Pulmonary artery endothelial cell (primary cell): ENCODE measurements at places on chromosomes 3 and 15.
A peak's percentile ranks its signal among the peaks of the same experiment; 100 is the strongest.

DNA sequence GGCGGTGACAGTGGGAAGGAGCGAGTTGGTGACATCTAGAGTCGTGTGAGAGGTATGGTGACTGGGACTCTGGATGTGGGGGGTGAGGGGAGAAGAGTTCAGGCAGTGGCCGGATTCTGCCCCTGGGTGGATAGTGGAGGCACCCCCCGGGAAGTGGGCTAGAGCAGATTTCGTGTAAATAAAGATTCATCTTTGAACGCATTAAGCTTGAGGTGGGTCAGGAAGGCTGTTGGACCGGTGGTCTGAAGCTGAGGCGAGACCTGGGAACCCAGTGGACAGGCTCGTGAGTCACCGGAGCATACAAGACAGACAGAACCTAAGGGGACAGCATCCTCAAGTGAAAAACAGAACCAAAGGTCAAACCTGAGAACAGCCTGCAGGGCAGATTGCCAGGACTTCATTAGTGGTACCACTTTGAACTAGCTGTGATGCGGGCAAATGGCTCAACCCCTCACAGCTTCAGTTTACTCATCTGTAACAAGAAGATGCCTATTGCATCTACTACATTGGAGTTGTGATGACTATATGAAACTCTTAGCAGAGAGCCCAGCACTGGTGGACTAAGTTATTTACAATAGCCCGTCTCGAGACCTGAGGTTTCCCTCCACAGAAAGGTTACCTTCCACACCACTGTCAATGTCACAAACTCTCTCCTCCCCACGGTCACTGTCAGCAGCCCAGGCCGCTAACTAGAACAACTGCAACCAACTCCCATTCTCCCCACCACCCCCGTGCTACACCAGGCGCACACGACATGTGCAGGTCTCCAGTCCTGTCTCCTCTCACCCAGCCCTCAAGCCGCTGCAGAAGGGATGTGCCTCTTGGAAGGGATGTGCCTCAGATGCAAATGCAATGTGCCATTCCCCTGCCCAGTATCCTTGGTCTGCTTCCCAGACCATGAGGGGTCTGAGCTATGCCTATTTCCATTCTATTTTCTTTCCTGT, 901 bp upstream of the CLN6 start:
- DNase-seq = no peak

- no peak for DNase-seq
These were observed 243.4 kb downstream of the DTWD1 start for GRCh38 chr15:49864251-49864650.

- no peak for DNase-seq
These were observed 37.4 kb downstream of the CPN2 start for GRCh38 chr3:194313560-194314387.

DNA sequence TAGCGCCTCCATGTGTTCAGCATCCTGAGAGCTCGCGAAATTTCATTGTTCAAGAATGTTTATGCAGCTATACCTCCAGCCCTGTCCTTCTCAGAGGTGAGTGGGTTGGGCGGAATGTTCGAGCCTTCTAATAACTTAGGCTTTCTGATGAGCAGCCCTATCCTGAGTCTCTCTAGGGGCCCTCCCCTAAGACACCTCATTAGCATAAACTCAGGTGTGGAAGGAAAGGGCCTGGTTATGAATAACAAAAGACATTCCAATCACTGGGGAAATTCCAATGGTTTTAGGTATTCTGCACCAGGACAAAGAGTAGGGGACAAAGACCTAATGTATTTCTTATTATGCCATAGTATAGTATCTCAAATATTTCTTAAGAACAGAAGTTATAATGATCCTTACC, 138.1 kb upstream of the PDZRN3 start:
- no peak for DNase-seq

- DNase-seq = no peak
These were observed 77.8 kb upstream of the RNU6-1 start for GRCh38 chr15:67917636-67918035.

GRCh38 chr15:31489801-31490646, 163.4 kb downstream of the KLF13 start:
- peak; percentile 29 for DNase-seq

DNA sequence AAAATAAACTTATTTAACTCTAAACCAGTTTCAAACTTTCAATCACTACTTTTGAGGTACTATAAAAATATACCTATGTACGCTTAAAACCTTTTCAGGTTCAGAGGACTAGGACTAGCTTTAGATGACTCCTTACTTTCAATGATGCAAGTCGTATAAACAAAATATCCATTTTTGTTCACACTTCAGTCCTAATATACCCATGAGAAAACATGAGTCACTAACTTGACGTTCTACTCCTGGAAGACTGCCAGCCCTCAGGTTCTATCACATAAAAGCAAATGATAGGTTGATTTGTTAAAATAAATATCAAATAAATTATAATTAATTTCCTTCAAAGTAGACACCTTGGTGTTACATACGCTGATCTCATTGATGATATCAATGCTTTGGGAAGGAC, 10.6 kb upstream of the P3H2 start:
- peak; percentile 17 for DNase-seq

DNA sequence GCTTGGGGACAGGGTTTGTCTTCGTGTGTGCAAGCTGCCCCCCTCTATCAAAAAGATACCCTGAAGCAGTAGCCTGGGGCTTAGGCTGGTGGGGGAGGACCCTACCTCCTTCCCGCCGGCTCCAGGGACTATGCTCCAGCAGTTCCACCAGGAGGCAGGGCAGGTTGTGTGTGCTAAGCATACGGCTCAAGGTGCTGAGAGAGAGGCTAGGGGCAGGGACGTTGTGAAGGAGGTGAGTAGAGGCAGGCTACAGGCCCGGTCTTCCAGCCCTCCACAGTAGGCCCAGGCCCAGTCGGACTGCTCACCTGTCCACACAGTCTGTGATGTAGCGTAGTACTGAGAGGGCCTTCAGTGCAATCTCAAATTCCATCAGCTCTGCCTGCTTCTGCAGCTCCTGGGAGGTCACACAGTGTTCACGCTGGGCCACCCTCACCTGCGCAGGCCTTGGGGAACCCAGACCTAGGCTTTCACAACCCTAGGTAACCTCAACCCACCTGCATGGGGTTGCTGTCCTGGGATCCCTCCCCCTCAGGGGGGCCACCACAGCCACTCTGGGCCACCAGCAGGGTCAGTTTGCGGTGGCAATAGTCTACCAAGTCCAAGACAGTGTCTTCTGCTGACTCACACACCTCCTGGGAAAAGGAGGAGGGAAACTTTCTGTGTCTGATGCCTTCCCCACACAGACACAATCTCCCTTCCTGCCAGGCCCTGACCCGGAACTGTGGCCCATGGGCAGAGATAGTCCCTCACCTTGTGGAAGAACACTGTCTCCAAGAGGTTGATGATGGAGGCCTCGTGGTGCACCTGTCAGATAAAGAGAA, 2.4 kb upstream of the RASSF1 start:
- no peak for DNase-seq

GRCh38 chr3:105844704-105845103, 24.1 kb downstream of the CBLB start:
- DNase-seq = no peak

- no peak for DNase-seq
These were observed 35.9 kb downstream of the SAXO2 start for GRCh38 chr15:82298520-82298919.

DNA sequence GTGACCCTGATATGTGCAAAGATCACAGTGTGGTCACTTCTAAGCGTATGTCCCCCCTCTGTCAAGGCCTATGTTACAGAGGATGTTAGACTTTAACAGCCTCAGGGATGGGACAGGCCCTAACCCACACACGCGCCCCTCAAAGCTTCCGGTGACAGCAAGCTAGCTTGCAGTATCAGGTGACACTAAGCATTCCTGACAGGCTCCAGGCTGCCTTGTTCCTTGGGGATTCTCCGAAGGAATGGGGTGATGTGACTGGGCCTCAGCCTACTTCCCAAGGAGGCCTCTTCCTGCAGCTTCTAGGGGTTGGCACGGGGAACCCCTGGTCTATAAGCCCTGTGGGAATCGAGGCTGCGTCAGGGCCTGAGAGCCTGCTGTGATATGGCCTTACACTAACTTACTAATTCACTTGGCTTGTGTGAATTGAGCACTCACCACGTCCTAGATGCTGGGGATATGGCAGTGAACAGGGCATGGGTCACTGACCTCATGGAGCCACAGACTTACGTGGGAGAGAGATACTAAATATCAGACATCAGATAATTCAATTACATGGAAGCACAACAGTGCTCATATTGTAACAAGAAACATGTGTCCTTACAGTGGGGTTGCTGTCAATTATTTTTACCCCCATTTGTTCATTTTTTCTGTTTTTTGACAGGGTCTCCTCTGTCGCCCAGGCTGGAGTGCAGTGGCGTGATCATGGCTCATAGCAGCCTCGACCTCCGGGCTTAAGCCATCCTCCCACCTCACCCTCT, 11.4 kb upstream of the SPTBN5 start:
- DNase-seq = no peak

- DNase-seq = no peak
These were observed 32.2 kb downstream of the CD276 start for GRCh38 chr15:73716417-73716816.

- DNase-seq = no peak
These were observed 114.1 kb upstream of the DNAJC19 start for GRCh38 chr3:181103605-181104004.

DNA sequence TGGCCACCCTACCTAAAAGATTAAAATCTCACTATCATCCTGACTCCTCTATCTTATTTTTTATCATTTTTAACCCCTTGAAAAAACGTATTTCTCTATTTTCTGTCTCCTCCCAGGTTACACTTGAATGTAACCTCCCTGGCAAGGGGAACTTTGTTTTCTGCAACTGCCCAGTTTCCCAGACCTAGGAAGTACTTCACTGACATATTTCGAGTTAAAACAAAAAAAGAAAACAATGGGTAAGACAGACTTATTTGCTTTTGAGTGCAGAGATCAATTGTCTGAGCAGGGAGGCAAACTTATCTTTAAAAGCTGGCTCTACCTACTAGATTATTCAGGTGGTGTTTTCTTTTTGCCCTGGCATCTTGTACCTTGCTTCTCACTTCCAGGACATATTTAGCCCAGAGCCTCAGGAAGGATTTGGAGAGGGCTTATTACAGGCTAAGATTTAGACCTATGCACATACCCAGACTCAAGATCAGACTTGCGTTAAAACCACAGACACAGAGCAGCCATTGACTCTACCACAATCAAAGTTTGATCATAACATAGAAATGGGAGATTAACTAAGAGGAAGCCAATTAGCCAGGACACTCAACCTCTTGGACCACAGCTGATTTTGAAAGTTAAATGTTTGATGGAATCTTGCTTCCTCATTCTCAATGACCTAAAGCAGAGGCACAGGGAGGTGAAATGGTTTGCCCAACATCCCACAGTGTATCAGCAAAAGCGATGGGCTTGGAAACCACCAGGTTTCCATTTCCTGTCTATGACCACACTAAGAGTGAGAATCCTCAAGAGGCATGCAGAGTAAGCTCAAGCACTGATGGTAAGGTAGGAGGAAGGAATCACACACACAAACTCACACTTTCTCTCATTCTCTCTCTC, 169.5 kb upstream of the THBS1 start:
- DNase-seq = no peak

DNA sequence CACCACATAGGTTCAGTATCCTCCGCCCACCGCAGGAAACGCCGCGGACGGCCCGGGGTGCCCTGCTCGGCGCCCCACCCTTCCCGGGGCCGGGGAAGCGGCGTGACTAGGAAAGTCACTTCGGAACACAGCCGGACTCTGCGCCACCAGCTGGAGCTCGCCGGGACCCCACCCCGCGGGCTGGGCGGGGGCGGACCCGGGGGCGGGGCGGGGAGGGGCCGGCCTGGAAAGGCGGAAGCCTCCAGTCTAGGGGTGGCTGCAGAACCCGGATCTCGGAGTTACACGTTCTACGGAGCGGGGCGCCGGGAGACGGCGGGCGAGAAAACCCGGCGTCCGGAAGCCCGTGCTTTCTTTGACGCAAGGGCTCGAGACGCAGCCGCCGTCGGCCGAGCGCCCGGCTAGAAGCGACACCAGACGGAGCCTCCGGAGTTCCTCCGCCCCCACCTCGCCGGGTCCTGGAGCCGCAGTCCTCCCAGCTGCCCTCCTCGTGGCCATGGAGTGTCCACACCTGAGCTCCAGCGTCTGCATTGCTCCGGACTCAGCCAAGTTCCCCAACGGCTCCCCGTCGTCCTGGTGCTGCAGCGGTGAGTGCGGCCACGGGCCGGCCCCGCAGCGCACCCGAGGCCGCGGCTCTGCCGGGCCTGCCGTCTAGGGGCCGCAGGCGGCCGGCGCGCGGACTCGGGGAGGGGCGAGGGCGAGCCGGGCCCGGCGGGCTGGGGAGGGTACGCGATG, at the start of gene USP3:
USP3 (plus strand) TSS at position 347 of the 732 bp plus-strand sequence; CDS start at position 494, 147 bp downstream.
- peak; percentile 88 for DNase-seq

DNA sequence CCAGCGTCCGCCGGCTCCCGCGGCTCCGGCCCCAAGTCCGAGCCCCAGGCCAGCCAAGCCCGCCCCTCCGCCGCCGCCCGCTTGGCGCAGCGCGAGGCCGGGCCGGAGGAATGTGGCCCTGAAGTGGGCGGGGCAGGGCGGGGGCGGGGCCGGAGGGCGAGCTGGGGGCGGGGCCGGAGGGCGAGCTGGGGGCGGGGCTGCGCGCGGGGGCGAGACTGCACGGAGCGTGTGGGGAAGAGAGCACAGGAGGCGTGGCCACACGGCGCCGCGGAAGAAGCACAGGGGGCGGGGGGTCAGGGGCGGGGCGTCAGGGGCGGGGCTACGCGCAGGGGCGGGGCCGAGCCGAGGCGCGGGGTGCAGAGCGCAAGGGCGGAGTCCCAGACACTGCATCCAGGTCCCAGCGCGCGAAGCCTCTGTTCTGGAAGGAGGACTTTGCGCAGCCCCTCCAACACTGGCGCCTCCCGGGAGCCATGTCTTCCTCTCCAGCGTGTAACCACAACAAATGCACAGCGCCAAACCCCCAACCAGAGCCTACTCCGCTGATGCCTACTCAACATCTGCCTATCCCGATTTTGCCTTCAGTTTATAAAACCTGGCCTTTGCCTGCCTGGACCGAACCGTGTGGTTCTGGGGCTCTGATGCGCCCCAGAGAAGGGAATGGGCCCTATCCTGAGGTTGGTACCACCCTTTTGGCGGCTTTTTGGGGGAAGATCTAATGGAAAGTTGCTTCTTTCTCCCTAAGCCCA, 105.5 kb downstream of the IQSEC1 start:
- DNase-seq = peak; percentile 41
